ENCODE measurements at places on chromosomes 3 and 15.

DNA sequence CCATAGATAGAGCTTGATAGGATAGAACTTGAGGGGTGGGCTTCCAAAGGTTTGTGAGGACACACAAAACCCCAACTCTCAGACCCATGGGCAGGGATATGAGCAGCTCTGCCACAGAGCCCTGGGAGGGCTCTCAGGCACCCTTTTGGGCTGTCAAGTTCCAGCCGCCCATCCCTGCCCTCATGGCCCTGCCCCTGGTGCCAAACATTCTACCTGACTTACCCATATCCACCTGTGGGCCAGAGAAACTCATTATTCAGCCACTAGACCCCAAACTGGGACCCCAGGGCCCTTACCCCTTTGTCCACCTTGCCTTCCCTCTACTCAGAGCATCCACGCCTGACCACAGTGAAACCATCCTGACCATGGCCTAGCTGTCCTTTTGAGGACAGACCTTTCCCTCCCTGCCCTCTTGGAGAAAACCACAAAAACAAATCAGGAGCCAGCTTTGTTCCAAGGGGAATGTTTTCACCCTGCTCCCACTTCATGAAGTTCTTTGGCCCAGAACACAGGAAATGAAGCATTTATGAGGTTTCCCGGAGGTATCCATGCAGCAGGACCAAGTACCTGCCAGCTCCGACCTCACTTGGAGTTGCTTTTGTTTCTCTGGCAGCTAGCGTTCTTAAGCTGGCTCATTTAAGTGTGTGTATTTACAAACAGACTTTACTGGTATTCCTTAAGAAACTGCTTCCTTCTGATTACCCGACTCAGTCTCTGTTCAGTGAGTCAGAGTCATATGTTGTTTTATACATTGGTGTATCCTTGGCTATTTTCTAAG, 34.2 kb upstream of the GALNT15 start:
- no peak for DNase-seq

- DNase-seq: peak; percentile 10
Measured at GRCh38 chr15:73845507-73845906, 27.9 kb upstream of the TBC1D21 start.

GRCh38 chr3:98817547-98818041, 54.5 kb downstream of the ST3GAL6 start:
- no peak for DNase-seq

DNA sequence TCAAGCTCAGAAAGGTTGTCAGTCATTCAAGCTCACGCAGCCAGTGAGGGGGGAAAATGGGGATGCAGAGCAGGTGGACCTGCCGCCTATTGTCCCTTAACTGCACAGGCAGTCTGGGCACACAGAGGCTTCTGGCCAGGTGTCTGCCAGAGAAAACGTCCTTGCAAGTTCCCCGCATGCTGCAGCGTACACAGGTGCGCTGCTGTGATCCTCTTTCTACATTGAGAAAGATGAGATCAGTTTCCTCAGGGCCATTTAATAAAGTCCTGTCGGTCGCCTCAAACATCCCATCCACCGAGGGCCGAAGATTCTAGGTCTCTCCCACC, 445 bp upstream of the TSEN2 start:
- no peak for DNase-seq

DNA sequence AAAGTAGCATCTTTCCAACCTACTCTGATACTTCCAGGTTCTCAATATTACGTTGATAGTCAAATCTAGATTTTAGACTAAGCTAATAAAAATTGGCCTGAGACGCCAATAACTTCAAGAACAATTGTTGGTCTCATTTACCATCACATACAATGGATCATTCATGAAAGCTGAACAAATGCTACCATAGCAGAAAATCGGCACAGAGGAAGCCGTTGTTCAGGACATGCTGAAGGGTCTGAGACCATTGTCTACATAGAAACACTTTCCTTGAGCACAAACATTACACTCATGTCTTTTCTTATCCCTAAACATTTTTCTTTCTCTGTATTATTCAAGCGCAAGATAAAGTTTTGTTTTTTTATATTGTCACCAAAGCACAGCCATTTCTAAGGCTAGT, 37.2 kb upstream of the FHIT start:
- no peak for DNase-seq

GRCh38 chr3:96813134-96813819, 1.1 kb upstream of the EPHA6 start:
- peak; percentile 92 for DNase-seq

DNA sequence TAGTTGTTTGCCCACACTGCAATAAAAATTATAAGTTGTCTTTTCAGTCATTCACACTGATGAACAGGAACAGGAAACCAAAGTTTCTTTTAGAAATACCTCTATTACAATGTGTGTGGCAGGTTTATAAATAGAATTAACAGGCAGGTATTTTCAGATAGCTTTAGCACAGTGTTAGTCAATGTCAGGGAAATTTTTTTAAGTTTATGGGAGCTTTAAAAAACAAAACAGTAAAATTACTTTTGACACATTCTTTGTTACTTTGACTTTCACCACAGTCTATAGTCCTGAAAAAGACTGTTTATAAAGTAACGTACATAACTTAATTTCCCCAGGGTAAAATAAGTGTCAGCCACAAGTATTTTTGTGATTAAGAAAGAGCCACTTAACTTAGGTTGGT, 38.1 kb downstream of the SERPINI1 start:
- no peak for DNase-seq

DNA sequence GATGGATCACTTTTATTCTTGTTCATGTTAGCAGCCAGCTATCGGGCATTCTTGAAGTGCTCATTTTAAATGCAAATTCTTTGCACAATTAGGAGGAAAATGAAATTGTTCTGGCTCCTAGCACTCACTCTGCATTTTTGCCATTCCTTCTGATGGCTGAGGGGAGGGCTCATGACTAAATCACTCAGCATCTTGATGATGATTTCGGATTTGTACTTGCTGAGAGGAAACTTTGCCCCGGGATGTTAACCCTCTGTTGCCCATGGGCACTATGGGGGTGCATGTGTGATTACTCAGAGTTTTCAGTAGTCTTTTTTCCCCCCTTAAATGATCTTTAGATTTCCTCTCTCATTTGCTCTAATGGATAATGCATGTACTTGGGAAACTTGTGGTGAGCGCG, 299.6 kb upstream of the C2CD4B start:
- DNase-seq: peak; percentile 72

- DNase-seq: no peak
Measured at GRCh38 chr3:188830893-188831292, 340.9 kb upstream of the TPRG1 start.

DNA sequence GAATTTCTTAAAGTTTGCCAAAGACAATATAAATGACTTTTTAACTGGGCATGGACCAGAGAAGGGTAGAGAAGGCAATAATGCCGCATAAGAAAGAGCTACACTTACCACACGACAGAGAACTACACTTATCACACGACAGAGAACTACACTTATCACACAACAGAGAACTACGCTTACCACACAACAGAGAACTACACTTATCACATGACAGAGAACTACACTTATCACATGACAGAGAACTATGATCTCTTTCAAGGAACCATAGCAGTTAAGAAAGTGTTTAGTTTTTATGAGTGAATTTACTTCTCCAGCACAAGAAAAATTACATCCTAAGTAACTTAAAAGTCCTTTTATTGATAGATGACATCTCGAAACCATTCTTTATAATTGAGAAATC, 32.0 kb downstream of the DCUN1D1 start:
- DNase-seq: no peak

Data from islet precursor cell (in vitro differentiated cells).